Activated CD4-positive, alpha-beta T cell treated with anti-CD3 and anti-CD28 coated beads, Interleukin-2, Interleukin-6, amounts not matched to agents 100 ng/mL and 50 ng/mL, durations not matched to agents 16 hours and 8 hours (primary cell): ENCODE measurements at places on chromosomes 3 and 15.
A peak's percentile ranks its signal among the peaks of the same experiment; 100 is the strongest.

DNA sequence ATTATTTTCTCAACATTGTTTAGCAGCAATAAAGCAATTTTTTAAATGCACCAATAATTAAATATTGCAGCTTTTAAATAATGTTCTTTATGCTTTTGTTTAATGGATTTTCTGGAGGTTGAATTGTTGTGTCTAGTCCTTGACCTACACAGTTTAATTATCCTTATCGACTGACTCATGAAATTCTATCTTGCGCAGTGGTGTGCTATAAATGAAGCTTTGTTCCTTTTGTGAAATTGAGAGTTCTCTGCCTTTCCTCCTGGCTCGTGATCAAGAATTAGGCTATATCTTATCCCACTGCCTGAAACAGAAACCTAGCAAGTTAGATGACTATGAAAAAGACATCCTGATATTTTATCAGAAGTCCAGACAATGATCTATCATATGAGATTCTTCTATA, 37.0 kb upstream of the PIK3R4 start:
- DNase-seq = no peak

DNA sequence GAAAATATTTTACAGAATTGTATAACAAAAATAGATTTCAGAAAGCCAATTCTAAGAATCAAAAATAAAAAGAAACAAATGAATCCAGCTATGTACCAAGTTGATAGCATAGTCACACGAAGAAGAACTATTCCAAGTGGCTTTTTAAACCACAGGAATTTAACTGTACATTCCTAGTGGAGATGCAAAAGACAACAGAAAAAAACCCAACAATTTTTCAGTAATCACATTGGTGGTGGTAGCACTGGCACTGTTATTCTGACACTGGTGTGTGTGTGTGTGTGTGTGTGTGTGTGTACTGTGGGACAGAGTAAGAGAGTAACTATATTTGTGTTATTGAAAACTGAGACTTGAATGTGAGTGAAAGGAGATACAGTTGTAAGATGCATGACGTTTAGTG, 9.1 kb downstream of the BFSP2 start:
- no peak for DNase-seq

- no peak for DNase-seq
Measured at GRCh38 chr15:33846142-33846541, 122.2 kb upstream of the CHRM5 start.

GRCh38 chr3:34111361-34111760, 312.9 kb downstream of the PDCD6IP start:
- DNase-seq = no peak

- no peak for DNase-seq
Measured at GRCh38 chr15:29319823-29320222, 50.2 kb upstream of the NSMCE3 start.

GRCh38 chr15:100101426-100102089, 240.2 kb downstream of the ADAMTS17 start:
- no peak for DNase-seq

DNA sequence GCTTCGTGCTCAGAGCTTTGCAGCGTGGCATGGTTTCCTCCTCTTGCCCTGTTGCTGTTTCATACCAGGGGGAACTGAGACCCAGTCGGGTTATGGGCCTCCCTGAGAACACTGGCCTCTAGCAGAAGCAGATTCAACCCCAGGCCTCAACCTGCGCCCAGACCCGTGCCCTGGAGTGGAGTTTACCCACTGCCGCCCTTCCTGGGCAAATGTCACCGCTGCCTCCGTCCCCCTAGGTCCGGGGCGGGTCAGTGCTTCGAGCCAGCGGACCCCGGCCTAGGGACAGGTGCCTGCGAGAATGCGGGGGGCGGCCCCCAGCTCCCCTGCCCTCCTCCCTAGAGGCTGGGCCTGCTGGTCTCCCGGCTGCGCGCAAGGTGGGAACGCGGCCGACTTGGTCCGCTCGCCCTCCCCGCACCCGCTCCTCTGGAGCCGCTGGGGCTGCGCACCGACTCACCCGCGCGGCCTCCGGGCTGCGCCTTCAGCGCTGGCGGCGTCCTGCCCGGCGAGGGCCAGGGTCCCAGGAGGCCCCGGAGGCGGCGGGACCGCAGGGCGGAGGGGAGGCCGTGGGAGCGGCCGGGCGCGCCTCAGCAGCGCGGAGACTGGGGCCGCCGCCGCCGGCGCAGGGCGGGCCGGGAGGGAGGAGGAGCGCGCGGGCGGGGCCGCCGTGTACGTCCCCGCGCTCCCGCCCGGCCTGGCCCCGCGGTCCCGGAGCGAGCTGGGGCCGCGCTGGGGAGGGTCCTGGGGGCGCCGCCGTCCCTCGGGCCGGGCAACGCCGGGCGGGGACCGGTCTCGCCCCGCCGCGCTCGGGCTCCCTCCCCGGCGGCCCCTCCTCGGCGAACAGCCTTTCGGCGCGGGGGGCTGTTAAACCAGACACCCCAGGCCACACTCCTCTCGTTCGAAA, at the start of gene PIGZ:
Gene PIGZ, minus strand, starts transcription at position 601 of the 901 bp plus-strand sequence. CDS start 16,802 bp downstream, outside the sequence.
- peak; percentile 58 for DNase-seq

DNA sequence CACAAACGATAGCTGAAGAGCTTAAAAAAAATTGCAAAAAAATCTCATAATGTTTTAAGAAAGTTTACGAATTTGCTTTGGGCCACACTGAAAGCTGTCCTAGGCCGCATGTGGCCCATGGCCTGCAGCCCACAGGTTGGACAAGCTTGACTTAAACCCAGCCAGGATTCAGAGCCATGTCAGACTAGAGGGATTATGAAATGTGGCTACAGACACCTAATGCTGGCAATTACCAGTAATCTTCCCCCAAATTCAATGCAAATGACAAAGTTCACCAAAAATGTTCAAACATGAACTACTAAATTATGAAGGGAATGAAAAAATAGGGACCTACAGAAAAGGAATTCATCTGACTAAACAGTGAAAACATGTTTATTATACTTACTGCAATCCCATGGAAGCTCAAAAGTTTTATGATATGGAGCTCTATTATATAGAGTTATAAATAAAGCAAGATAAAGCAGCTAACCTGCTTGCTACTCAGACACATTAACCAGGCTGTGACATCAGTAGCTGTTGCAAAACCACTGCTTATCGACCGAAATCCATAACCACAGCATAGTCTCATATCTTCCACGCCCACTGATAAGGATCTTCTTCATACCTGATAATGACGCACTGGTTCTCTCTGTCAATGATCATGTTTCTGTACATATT, 49.2 kb downstream of the LDHAL6B start:
- DNase-seq = peak; percentile 73

DNA sequence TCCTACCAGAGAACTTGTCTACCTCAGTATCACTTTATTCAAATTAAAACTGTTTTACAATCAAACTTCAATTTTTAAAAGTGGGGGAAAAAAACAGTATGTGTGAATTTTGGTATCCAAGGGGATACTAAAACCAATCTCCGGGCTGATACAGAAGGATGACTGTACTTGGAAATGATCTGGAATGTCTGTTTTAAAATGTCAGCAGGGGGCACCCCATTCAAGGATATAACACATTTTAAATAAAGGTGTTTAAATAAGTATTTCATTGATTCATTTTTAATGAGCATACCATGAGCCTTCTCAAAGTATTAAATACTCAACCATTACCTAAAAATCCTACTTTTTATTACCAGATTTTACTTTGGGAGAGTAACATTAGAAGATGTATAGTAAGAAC, 67.9 kb downstream of the ULK4 start:
- DNase-seq = peak; percentile 24

DNA sequence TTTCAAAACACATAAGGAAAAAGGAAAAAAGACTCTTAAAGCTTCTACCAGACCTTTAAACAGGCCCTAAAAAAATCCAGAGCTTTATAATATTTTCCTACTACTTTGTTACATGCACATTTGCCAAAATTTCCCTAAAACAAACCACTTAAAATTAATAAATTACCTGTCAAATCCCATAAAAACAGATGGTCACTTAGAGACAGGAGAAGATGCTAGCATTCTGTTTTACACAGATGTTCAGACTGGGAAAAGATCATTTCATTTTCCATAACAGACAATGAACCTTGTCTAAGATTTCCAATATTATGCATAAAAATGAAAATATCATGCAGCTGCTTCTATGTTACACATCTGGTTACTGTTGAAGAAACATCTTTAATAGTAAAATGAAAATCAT, 66.6 kb downstream of the SUCLG2 start:
- no peak for DNase-seq

- no peak for DNase-seq
Measured at GRCh38 chr3:34131091-34131490, 332.7 kb downstream of the PDCD6IP start.

- DNase-seq = no peak
Measured at GRCh38 chr3:126147932-126148683, 32.3 kb downstream of the ALDH1L1 start.

GRCh38 chr15:79049416-79049815, 41.2 kb downstream of the RASGRF1 start:
- no peak for DNase-seq

DNA sequence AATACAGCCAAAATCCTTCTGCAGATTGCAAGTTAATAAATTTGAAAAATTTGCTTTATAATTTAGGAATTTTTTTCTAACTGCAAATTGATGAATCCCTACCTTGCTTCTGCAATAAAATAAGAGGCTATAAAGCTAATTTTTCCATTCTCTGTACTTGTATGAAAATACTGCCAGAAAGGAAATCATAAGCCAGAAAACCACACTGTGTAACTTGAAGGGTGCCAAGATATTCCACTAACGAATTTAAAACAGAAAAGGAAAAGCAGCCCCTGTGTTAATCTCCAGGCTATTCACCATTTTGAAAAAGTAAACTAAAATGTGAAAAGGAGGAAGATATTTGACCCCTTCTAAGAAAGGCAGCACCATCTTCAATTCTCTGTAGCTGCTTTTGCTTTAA, 557.9 kb upstream of the ZNF385D start:
- DNase-seq = no peak

DNA sequence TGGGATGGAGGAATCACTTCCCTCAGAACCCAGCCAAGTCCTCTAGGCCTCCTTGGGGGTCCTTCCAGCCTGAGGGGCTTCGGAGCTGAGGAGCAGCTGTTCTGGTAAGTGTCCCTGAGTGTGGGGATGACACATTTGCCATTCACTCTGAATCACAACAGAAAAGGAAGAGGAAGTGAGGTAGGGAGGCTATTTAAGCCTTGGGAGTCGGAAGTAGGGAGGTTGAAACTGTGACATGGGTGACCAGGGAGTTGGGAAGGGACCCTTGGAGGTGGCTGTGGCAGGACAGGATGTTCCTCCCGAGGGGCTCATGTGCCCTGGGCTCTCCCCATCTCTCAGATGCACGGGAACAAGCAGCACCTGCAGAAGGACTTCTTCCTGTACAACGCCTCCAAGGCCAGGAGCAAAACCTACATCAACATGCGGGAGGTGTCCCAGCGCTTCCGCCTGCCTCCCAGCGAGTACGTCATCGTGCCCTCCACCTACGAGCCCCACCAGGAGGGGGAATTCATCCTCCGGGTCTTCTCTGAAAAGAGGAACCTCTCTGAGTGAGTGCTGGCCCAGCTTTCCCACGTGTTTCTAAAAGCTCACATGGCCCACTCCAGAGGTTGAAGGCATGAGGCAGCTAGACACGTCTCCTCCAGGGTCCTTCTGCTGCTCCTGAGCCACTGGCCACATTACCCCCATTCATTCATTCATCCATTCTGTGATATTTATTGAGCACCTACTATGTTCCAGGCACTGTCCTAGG, 43.3 kb downstream of the CAPN3 start:
- no peak for DNase-seq

GRCh38 chr3:113243846-113244245, 32.5 kb downstream of the BOC start:
- no peak for DNase-seq

DNA sequence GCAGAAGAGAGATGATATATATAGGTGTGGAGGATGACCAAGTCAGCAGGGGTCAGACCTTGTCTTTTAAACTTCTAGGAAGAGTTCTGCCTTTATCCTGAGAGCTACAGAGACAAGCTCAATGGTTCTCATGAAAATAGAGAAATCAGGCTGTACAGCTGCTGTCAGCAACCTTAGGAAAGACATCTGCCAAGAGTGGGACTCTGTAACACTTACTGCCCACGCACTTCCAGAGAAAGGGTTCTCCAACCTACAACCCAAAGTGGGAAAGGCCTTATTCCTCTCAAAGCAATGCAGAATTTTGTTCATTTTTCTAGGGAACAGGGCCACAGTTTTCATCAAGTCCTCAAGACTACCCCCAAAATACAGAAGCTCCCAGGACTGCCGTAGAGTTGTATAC, 138.7 kb downstream of the STT3B start:
- no peak for DNase-seq

DNA sequence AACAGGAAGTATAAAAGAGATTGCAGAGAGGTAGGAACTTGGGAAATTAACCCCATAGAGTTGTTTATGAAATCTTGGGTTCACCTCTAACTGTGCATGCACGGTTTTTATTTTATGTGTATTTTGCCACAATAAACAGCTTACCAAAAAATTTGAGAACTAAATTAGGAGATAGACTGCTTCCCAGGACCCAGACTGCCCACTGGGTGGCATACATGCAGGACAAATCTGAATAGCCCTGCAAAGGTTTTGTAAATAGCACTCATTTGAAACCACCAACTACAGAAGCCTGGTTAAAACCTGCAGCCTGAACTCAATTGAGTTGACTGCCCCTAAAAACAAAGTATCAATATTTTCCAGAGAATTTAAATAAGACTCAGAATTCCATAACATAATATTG, 96.4 kb upstream of the SLCO2A1 start:
- DNase-seq = no peak

GRCh38 chr3:122774564-122774963, 19.1 kb downstream of the HSPBAP1 start:
- DNase-seq = no peak

DNA sequence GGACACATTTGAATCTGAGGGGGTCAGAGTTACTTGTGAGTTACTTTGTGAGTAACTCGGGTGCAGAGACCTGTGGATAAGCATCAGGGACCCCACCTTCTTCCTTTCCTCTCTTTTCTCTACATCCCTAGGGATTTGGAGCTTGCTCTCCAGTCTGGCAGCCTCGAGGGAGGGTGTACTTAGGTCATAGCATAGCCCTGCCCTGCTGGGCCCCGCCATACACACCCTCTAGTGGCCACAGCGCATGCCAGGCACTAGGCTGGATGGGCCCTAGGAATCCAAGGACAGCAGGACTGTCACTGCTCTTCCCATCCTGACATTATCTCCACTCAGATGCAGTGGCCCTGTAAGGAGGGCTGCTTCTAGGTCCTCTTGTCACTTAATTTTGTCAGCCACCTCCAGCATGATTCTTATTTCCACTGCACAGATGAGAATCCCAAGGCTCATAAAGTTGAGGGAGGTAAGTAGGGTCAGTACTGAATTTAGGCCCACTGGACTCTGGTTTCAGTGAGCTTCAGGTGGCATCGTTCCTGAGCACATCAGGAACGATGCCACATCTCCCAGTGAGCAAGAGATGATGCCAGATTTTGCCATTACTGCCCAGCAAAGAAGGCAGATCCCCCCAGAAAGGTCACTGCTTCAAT, 3.6 kb upstream of the SMAD6 start:
- peak; percentile 15 for DNase-seq

GRCh38 chr3:36876181-36876936, 68.5 kb downstream of the TRANK1 start:
- peak; percentile 89 for DNase-seq

- no peak for DNase-seq
Measured at GRCh38 chr3:54564374-54564925, 363.4 kb downstream of the LRTM1 start.
